ENCODE measurements at places on chromosomes 5 and 9.

- no peak for DNase-seq
These were observed 11.6 kb downstream of the NAIP start for GRCh38 chr5:71013575-71013974.

DNA sequence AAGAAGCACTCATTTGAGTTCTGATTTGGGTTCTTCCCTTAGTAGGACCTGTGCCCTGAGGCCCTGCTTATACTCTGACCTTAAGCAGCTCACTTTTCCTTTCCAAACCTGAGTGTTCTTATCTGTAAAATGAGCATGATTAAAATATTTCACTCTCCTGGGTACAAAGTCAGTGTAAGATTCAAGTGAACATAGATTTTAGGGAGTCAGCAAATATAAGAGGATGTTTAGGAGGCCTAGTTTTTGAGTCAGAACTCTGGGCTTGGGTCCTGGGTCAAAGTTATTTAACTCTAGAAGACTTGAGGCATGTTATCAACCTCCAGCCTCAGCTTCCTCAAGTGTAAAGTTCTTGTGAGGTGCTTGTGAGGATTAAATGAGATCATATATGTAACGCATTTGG, 8.7 kb upstream of the SPARC start:
- no peak for DNase-seq

GRCh38 chr5:443239-444151, 519 bp downstream of the EXOC3 start:
- no peak for DNase-seq

DNA sequence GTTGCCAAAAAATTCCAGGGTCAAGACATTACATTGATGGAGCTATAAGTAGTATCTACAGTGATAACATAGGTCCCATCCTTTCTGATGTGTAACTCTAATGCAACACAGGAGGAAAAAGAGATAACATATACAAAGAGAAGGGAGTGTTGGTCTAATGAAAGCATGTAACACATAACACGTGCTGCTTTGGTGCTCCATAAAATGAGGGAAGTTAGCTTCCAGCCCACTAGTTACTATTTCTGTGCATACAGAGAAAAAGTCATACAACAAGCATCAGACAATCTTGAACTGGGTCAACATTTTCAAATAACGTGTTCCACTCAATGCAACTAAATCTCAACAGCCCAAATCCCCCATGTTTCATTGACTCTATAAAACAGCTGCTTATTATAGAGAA, 11.7 kb downstream of the MLLT3 start:
- DNase-seq: no peak

- no peak for DNase-seq
These were observed 860.1 kb upstream of the TYRP1 start for GRCh38 chr9:11833056-11833455.

GRCh38 chr9:134585746-134586706, 55.6 kb upstream of the COL5A1 start:
- DNase-seq: no peak

GRCh38 chr5:57695179-57695578, 212.6 kb upstream of the ACTBL2 start:
- DNase-seq: no peak

- no peak for DNase-seq
These were observed 288.0 kb upstream of the SMARCA2 start for GRCh38 chr9:1726993-1727759.

DNA sequence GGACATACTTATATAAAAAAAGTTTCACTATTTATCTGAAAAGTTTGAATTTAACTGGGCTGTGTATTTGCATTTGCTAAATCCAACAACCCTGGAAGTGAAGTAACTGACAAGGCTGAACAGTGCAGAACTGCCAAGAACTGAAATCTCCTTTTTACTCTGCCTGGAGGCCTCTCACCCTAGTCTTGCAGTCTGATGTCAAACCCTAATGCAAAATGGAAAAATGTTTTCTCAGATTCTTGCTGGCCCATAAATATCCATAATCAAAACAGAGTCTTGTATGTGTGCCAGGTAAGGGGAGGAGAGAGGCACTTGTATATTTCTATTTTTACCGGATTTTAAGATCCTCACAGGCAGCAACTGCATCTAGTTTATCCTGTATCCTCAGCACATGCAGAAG, 432.7 kb upstream of the KLF4 start:
- DNase-seq: no peak

- DNase-seq: no peak
These were observed 313.5 kb downstream of the CAAP1 start for GRCh38 chr9:26579056-26579455.

DNA sequence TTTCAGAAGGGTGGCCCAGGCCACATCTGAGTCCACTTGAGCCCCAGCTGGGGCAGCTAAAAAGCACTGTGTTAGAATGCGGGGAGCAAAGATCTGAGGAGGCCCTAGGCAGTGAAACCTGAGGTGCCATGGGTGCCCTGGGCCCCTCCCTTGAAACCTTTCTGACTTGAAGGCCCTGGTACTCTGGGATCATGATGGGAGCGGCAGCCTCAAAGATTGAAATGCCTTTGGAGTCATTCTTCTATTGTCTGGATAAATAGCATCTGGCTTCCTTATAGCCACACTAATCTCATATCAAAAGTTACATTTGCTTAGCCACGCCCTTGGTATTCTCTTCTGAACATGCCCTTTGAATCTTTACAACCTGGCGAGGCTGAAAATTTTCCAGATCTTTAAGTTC, 7.7 kb upstream of the SEMA5A start:
- DNase-seq: no peak

- DNase-seq: no peak
These were observed 80.7 kb upstream of the ADAMTS19 start for GRCh38 chr5:129379406-129379805.

DNA sequence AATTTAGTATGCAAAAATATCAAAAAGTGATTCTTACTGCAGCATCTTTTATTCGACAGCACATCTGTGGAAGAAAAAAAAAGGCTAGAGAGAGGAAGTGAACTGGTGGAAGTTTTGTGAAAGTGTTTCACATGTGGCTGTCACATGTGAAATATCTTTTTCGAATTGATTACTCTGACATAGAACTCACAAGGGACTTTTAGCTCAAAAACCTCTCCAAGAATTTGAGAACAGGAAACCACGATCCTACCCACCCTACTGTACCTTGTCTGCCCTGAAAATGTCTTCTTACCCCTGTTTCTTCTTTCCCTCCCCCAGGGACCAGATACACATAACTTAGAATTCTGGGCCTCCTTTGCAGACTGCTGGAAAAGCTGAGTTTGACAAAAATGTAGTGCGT, 106.5 kb upstream of the PRRC1 start:
- DNase-seq: no peak

DNA sequence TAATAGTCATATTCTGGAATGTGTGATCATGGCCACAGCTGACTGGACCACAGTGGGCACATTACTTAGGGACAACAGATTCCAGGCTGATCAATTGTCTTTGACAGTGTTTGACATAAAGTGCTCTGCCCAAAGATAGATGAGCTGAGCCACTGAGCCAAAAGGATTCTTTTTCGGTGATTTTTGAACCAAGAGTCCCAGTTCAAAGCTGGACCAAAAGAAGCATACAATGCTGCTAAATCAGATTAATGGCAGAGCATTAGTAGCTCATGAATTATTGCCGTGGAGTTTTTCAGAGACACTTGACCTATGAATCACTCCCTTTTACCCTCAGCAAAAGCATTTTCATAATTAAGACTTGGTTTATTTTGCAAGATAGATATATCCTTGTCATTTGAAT, 160.6 kb downstream of the IZUMO3 start:
- DNase-seq: no peak

DNA sequence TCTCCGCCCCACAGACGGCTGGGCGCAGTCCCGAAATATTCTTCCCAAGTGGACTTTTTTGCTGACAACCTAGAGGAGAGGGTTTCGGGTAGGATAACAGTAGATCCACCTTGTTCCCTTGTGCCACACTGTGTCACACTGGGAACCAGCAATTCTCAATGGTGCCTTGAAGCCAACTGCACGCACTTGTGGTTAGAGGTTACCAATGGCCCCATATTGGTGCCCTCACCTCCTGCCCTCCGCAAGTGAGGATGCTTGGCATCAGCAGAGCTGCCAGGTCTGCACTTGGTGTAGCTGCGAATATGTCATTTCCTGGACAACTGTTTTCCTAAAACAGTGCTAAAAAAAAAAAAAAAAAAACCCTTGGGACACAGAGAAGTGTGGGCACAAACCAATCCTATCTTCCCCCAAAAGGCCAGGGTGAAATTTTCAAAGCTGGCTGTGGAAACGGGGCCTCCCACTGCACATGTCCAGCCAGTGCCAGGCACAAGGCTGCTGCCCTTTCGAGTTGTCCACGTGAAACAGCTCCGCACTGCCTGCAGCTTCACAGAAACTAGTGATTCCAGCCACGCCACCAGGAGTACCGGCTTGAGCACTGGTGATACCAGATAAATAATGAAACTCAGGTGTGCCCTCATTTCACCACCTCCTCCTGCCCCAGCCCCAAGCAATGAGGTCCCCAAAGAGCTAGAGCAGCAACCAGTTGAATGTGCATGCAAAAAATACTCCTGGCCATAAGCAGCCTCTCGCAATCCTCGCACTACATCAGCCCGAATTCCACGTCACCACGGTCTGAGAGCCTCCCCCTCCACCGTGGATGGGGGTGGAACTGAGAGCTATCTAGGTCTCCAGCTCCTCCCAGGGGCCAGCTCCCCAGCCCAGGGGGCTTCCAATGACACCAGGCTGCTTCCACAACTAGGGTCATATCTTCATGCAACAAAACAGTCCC, 51.2 kb downstream of the USP20 start:
- DNase-seq: no peak
